PC-9 (cell line): ENCODE measurements at places on chromosomes 4 and X.

GRCh38 chrX:13076176-13076961, 31.9 kb upstream of the FAM9C start:
- DNase-seq, result no peak

DNA sequence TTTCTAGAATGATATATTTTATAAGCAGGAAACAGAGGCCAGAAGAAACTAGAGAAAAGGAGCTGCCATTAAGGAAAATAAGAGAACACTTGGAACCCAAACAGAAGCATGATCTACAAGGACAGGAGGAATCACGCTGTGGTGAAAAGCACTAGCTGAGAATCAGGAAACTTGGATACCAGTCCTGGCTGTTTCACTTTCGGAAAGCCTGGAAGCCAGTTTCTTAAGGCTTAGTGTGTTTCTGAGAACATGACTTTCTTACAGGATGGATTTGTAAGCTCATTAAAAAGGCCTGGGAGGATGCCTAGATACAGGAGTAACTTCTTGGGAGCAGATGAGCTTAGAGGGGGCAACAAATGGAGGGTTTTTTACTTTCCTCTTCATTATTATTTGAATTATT, 36.9 kb downstream of the TLL1 start:
- DNase-seq, result no peak

DNA sequence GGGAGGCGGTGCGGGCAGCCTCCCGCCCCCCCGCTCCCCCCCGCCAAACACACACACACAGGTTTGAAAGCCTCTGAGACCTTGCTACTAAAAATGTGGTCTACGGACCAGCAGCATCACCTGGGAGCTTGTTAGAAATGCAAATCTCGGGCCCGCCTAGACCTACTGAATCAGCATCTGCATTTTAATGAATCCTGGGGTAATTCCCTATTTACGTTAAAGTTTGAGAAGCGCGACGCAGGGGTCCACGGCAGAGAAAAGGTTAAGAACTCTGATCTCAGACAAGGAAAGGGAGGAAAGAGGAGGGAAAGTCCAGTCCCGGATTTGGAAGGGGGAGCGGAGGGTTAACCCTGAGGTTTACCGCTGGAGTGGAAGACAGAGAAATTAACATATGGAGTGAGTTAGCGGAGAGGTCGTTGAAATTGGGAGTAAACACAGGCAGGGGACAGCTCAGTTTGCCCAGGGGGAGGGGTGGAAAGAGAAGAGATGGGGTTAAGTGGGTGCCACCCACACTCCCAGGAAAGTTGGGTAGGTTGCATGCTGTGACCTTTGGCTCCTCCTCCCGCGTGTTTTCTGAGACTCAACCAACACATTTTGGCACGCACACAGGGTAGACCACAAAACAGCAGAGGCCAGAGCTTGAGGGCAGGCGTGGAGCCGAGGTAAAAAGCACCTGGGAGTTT, 483.6 kb downstream of the BCOR start:
- DNase-seq, result no peak

- no peak for DNase-seq
Observed at GRCh38 chr4:99845708-99846469, 29.3 kb downstream of the DAPP1 start.

DNA sequence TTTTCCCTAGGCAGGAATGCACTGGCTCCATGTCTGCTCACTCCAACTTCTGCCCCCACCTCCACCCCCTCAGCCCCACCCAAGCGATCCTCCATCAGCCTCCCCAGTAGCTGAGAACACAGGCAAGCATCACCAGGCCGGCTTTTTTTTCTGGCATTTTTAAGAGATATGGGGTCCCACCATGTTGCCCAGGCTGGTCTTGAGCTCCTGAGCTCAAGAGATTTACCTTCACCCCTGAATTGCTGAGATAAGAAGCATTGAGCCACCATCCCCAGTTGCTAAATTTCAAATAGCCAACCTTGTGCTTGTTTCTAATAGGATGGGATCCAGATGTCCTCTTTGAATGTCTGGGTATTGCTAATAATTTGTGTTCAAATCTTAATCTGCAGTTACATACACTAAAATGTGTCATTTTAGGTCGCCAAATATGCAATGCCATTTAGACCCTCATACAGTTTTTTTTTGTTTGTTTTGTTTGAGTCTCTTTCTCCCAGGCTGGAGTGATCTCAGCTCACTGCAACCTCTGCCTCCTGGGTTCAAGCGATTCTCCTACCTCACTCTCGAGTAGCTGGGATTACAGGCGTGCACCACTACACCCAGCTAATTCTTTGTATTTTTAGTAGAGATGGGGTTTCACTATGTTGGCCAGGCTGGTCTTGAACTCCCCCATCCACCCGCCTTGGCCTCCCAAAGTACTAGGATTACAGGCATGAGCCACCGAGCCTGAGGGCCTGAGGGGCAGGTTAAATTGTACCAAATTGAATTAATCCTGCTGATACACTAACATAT, 8.8 kb downstream of the LARP7 start:
- no peak for DNase-seq

- DNase-seq, result no peak
Observed at GRCh38 chrX:65697211-65697641, 29.8 kb downstream of the MSN start.

GRCh38 chr4:158527516-158527915, 5.8 kb downstream of the RXFP1 start:
- no peak for DNase-seq

DNA sequence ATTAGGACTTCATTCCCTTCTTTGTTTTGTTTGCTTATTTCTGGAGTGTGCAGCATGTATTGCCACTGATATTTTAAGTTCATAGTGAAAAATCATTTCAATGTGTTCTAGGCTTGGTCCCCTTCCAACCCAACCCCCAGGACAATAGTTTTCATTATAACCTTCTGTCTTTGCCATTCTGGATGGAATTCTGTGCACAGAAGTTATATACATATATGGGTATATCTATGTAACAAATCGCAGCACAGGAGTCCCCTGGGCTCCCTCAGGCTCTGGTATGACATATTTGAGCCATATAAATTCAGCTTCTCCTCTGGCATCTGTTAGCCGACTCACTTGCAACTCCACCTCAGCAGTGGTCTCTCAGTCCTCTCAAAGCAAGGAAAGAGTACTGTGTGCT, at the start of gene TNMD:
TNMD (plus strand) TSS at position 326 of the 400 bp plus-strand sequence. CDS start 83 bp downstream, outside the sequence.
- no peak for DNase-seq

DNA sequence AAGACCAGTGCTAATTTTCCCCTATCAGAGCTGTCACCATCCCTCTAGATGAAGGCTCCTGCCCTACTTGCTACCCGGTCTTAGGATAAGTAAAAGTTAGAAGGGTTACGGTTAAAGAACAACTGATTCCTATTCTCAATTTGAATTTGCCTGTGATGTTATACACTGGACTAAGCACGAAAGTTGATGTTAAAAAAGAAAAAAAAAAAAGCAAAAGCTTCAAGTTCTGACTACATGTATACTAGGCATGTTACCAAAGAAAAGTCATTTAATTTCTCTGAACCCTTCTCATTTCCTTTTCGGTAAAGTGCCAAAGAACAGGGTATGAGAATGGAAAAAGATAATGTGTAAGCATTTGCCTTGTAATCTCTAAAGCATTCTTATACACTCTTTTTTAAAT, 1.4 kb upstream of the PPID start:
- DNase-seq, result no peak

DNA sequence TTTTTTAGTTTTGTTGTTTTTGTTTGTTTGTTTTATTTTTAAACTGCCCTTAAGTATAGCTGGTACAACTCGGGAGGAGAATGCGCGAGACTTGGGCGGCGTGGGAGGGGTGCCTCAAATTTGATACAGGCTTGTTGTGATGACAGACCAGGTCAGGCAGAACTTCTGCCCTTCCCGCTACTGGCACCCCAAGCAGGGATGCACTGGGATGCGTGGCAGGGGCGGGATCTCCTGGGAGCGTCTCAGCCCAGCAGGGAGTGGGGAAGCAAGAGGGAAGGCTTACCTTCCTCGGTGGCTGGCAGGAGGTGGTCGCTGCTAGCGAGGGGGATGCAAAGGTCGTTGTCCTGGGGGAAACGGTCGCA, 851 bp downstream of the SFRP2 start:
- DNase-seq, result no peak

DNA sequence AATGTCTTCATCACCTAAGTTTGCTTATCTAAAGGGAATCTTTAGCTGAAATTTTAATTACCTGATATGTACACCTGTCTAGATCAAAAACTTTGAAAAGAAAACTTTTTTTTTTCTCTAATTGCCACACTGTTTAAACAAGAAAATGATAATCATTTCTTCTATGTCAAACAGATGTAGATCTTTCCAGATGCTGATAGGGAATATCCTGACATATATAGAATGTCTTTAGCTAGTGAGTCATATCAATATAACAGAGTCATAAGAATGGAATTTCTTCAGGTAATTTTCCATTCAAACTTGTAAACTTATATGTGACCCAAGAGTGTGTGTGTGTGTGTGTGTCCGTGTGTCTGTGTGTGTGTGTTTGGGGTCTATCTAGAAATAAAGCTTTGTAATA, 271.9 kb downstream of the GPM6A start:
- no peak for DNase-seq

- no peak for DNase-seq
Observed at GRCh38 chr4:158055668-158056067, 117.2 kb downstream of the GASK1B start.

GRCh38 chr4:164526933-164527583, 226.9 kb upstream of the SMIM31 start:
- DNase-seq, result no peak

DNA sequence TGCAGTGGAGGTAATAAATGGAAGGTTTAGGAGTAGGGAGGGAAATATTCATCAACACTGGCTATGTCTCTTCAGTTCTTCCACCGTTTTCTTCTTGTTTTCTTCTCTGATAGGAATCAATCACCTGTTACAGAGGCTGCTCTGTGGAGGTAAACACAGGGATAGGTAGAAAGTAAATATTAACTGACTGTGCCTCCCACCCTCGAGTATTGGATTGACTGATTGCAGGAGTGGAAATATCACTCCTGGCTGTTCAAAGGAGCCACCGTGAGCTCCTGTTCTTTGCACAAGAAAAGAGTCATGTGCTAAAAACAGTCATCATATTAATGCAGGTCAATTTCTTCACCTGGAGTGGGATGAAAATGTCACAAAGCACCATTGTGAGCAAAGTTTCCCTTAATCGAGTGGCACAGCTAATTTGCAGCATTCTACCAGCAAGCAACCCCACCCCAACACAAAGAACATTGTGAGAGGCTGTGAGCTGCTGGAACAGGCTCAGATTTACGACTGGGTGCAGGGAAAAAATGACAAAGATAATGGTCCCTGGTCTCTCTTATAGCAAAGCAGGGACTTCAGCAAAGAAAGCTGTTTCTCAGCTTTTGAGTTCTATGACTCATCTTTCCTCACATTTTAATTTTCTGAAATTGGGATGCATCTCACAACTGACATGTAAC, 113.7 kb upstream of the TSPAN5 start:
- DNase-seq, result no peak
